ENCODE measurements at places on chromosomes 2 and 18. TPM values are rescaled to one million over a fixed set of nuclear protein-coding genes. Genes with fewer than 3 reads are reported as not detected.

The ALLC gene
- total RNA-seq: not detected

The LBX2 gene
- total RNA-seq: 0.52 TPM

The DCDC2C gene
- total RNA-seq: not detected

The LRP2 gene
- 2.0 TPM for total RNA-seq

The MYO3B gene
- total RNA-seq: 0.05 TPM

The STON1 gene
- 6.7 TPM for total RNA-seq

The PLCL1 gene
- total RNA-seq: 100 TPM

DNA sequence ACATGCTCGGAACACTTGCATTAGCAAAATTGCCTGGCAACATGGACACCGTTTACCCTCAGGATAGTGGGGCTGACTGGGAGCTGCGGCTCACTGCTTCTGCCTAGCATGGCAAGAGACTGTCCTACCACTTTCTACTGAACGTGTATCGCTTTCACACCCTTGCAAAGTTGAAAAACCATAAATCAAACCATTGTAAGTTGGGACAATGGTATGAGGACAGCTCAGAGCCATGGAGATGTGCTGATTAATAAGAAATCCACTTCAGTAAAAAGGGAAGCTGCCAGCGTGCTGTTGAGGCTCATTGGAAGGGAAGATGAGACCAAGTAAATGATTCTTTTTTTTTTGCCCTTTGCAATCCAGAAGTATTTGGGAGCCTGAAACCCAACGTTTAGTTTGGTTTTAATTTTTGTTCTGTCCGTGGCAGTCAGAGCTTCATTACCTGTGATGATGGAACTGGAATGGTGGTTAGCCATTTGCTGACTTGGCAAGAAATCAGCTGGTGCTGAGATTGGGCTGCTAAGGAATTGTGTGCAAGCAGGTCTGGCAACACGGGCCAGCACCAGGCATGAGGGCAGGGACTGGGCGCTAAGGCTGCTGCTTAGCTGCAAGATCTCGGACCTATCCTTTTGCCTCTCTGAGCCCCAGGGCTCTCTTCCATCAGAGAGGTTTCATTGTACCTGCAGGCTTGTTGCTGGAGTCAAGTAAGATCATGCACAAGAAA is 75.5 kb upstream of the HS6ST1 start:
- DNase-seq: no peak

DNA sequence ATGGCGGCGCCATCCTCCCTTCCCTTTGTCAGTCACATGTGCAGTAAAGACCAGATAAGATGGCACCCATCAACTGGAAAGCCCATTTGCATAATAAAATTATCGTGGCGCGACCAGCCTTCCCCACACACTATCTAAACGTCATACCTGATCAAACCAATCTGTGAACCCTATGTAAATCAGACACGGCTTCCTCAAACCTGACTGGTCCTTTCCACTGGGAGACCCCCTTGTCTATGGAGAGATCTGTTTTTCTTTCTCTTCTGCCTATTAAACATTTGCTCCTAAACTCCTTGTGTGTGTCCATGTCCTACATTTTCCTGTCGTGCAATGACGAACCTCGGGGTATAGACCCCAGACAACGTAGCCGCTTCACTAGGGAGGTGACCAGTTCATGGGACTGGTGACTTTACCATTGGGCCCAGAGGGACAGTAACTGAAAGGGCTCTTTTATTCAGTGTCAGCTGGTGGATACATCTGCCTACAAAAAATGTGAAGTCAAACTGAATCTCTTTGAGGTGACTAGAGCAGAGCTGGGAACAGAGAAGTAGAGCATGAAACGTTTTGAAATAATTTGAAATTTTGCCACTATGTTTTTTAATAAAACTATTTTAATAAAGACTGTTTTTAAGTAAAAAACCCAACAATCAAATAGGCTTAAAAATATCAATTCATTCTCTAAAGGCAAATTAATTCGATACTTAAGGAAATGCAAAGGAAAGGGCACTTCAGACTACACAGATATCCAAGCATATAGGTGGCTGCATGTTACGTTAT is 87.5 kb downstream of the SOCS6 start:
- DNase-seq: no peak

- no peak for DNase-seq
These were observed 152.5 kb upstream of the KLF7 start for GRCh38 chr2:207318181-207318628.

DNA sequence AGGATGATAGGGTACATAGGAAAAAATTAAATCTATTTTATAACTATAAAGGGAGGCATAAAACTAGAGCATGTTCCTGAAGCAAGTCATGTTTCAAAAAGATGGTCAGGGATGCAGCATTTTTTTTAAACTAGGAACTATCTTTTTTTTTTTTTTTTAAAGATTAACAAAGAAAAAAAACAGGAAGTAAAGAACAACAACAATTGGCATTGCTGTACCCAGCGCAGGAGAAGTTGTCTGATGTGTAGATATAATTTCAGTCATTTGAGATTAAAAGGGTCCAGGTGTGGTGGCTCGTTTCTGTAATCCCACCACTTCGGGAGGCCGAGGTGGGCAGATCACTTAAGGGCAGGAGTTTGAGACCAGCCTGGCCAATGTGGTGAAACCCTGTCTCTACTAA is 41.5 kb downstream of the PMAIP1 start:
- DNase-seq: no peak

GRCh38 chr2:110167326-110168000 is 37.4 kb downstream of the NPHP1 start:
- no peak for DNase-seq

DNA sequence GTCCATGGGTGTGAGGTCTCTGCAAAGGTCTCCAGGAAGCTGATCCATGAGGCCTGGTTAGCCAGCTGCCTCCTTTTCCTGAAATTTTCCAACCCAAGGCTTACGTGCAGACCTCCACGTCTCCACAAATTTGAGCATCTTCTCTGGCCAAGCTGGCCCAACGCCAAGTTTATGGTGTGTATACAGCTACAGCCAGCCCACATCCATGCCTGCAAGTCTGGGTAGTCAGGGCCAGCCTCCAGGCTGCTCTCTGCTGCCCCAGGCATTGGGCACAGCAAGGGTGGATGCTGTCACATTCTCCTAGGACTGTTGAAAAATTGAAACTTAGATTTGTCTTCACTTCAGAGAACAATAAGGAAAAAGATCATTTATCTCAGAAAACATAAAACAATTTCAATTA is 525.5 kb upstream of the CHAC2 start:
- DNase-seq: no peak

GRCh38 chr18:34522603-34523002 is 187.5 kb upstream of the DTNA start:
- DNase-seq: peak; percentile 31

- no peak for DNase-seq
These were observed 28.7 kb downstream of the SMAD2 start for GRCh38 chr18:47901624-47902362.

- DNase-seq: no peak
These were observed 285.8 kb downstream of the C1D start for GRCh38 chr2:67777010-67777409.

DNA sequence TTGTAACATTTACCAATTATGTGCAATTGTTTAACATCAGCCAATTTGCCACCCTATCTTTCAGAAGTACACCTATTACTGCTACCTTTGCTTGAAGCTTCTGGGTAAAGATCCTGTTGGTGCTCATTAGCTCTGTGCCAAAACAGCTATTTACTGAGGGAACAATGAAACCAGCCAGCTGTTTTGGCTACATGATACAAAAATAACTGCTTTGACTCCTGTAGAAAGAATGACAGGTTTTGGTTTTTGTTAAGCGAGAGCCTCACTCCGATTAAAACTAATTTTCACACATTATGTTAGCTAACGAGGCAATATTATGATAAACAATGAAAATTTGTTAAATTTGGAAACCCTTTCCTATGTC is 907.0 kb downstream of the EPHA4 start:
- no peak for DNase-seq

DNA sequence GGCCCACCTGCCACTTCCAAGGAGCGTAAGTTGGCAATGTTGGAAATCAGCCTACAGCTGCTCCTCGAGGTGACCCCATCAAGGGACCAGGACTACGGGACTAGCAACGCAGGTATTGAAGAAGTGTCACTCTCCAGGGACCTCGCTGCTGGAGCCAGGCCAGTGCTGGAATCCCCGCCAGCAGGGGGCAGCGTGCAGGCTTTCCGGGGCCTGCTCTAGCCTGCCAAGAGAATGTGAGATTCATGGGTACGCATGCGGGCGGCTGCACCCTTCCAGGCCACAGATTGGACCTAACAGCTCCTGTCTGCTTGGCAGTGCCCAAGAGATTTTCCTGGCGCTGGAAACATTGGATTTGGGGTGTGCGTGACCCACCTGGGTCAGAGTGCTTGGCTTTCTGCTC is 182.8 kb upstream of the RAB12 start:
- DNase-seq: no peak

DNA sequence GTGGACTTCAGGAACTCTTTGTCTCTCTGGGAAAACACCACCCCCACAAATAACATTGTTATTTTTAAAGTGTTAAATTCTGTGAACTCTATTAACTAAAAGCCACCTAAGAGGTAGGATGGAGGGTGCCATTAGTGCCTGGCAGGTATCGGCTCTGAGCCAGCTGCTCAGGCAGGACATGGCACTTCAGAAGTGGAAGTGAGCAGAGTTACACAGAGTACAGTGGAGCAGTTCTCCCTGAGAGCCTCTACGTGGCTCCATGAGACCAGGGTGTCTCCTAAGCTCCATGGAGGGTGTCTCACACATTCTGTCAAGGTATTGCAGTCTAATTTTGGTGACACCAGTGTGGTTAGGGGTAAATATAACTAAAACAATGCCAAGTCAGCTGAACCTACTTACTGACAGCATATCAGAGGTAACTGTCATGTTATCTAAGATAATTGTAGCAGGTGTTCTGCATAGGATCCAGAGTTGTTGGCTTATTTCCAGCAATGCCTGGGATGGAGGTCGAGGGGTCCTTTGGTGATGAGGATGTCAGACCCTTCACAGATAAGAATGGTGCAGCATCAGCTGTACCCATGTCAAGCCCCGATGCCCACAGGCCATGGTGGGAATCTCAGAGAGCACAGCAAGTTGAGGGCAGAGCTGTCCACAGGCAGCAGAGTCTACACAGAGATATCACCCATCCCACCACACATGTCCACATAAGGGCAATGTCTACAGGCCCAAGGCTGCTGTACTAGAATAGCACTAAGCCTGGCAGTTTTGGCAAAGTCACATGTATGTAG is 8.6 kb upstream of the MALL start:
- DNase-seq: no peak

DNA sequence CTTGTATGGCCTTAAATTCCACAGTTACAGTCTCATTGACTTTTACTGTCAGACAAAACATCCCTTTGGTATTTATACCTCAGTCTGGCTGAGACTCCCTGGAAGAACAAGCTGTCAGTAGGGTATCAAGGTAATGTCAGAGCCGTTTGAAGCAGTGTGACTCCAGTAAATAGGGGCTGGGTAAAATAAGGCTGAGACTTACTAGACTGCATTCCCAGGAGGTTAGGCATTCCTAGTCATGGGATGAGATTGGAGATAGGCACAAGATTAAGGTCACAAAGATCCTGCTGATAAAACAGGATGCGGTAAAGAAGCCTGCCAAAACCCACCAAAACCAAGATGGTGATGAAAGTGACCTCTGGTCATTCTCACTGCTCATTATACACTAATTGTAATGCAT is 219.5 kb upstream of the SKOR2 start:
- no peak for DNase-seq

GRCh38 chr2:74690571-74690970 is 36.5 kb downstream of the SEMA4F start:
- DNase-seq: no peak

DNA sequence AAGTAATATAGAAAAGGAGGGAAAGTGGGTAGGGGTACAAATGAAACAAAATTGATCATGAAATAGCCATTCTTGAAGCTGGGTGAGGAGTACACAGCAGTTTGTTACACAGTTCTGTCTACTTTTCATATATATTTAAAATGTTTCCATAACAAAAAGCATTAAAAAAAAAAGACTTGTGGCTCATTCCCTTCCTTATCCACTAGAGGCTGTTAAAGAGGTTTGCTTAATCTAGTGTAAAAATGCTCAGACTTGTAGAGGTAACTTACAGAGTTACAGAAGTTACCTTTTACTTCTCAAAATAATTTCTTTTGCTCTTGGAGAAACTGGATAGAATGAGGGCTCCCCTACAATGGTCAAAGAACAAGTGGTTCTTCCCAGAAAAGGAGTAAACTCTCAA is 8.1 kb upstream of the WIPF1 start:
- DNase-seq: no peak

DNA sequence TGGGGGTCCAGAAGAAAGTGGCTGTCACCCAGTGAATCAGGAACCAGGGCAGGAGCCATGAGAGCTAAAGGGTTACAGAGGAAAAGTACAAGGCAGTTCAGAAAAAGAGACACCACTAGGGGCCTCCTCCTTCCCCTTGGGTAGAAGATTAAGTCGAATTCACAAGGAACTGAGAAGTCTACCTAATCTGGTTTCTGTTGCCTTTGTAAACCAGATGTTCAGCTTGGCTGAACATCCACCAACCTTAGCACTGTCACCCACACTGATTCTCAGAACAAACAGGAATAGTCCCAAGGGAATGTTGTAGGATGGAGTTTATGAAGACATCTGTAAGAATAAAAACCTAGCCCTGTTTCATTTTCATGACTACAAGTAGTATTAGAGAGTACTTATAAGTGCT is 90.4 kb upstream of the NOSTRIN start:
- DNase-seq: no peak

- DNase-seq: no peak
These were observed 33.9 kb upstream of the POMC start for GRCh38 chr2:25202275-25202674.

DNA sequence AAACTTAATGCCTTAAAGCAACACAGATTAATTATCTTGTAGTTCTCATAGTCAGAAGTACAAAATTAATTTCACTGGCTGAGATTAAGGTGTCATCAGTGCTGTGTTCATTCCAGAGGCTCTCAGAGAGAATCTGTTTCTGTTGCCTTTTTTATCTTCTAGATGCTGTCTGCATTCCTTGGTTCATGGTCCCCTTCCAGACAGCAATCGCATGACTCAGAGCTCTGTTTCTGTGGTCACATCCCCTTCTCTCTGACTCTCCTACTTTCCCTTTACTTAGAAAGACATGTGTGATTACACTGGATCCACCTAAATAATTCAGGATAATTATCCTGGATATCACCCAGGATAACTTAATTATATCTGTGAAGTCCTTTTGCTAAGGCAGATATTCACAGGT is 148.6 kb downstream of the MAIP1 start:
- no peak for DNase-seq

GRCh38 chr2:134722728-134723127 is 3.9 kb upstream of the TMEM163 start:
- DNase-seq: no peak

All from left ventricle myocardium superior (tissue), 1 donor.